NK-92 treated with Interleukin-12 subunit alpha and Interleukin-12 subunit beta, amount 100 ng/mL, for 24 hours (cell line): ENCODE measurements at places on chromosomes 1 and 21.

DNA sequence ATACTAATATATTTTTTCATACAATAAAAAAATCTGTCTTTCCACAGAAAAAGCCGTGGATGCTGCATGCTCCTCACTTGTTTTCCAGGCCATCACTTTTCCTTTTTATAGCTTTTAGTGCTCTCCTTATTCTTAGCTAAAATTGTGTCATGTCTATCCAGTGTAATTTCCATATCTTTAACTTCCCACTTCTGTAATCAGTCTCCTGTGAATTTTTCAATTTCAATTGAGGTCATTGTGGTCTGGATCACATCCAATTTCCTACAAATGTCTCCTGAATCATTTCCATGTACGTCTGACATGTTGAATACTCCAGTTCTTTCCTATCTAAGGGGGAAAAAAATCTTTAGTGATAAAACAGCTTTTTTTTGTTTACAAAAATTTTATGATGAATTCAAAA, 838.2 kb upstream of the B3GALT2 start:
- no peak for DNase-seq

GRCh38 chr1:241716915-241717656, 65.0 kb downstream of the WDR64 start:
- DNase-seq, result no peak

DNA sequence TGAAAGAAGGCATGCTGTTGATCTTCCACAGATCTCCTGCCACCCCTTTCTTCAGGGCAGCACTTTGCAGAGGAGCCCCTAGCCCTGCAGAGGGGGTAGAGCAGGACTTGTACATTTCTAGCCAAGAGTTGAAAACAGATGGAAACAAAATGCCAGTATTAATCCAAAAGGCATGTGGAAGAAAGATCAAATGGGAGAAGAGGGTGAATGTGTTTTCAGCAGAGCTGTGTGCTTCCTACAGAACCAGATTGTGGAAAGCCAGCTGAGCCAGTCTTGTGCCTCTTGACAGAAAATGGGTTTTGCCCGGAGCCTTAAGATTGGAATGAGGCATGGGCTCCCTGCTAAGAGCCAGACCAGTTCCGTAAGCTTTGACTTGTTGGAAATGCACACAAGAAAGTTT, 105.2 kb upstream of the TSPAN2 start:
- no peak for DNase-seq

- no peak for DNase-seq
These were observed 33.9 kb downstream of the CDK18 start for GRCh38 chr1:205538235-205538840.
